NCI-H1930 (cell line): ENCODE measurements at places on chromosomes 6 and 20.

DNA sequence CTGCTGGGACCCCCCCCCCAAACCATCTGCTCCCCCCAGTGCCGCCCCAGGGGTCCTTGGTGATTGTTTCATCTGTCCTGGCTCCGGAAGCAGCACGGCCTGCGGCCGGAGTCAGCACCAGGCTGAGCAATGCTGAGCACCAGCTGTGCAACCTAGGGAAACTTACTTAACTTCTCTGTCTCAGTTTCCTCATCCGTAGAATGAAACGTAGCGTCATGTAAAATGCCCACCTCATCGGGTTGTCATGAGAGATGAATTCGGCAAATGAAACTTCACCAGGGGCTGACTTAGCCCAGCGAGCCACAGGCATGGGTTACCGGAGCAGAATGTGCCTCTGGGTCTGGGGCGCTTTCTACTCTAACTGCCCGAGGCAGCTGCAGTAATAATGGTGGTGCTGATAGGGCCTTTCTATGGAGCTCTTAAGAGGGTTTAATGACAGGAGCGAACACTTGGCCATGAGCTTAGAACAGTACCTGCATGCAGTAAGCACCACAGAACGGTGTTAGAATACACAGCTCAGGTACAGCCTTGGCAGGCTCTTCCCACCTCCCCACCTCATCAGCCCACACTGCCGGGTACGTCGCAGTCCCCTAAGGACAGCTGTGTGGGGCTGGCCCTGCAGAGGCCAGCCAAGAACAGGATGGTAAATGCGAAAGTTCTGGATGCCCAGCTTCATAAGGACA lies 1.7 kb downstream of the THBS2 start:
- DNase-seq, result no peak

DNA sequence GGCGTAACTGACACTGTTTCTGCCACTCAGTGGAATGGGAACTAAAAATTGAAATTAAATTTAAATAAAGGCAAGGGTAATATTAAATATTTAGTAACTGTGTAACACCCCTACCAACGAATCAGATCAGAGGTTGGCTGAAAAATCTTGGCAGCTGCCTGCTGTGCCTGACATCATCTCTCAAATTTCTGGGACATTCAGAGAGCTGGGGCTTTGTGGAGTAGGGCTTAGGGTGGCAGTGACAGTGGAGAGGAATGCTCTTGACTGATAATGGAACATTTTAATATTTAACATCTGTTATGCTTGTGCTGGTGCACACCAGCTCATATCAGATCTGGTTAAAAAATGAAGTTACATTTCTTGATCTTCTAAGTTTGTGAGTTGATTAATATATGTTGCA lies 62.2 kb downstream of the RFPL4B start:
- DNase-seq, result no peak

- DNase-seq, result no peak
Observed at GRCh38 chr6:48959251-48960060, 503.6 kb downstream of the MMUT start.

GRCh38 chr6:20681243-20681684 lies 147.0 kb downstream of the CDKAL1 start:
- no peak for DNase-seq

GRCh38 chr6:157332813-157333212 lies 9.5 kb upstream of the TMEM242 start:
- no peak for DNase-seq

DNA sequence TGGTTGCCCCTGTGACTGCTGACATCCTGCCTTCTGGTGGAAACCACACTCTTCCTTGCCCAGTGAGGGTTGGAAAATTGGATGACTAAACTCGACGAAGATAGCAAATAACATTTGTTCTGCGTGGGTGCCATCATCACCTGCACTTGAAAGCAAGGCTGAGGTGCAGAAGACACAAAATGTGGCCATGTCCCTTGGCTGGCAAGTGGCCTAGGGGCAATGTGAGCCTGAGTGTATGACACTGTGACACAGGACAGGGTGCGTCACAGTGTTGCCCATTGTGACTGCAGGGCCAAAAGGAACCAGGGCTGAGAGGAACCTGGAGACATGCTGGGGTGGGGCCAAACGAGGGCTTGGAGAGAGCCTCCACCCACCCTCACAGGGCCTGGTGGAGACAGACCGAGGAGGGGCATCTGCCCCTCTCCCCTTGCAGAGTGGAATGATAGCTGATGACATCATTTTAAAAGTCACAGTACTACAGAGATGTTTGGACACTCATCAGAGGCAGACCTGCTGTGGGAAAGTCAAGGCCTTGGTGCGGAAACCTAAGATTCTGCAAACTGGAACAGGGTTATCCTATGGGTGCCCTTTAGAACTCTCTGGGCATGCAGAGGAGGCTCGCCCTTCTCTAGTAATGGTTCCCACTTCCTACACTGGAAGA lies 12.8 kb upstream of the HLA-F start:
- DNase-seq, result no peak

GRCh38 chr6:2966347-2966746 lies 5.0 kb downstream of the SERPINB6 start:
- DNase-seq, result no peak

GRCh38 chr6:11207199-11207968 lies 25.1 kb downstream of the NEDD9 start:
- DNase-seq, result no peak
